ENCODE measurements at places on chromosomes 1 and 21.

GRCh38 chr1:98688110-98688739 lies 26.7 kb downstream of the SNX7 start:
- DNase-seq, result no peak

GRCh38 chr1:21930629-21931170 lies 6.4 kb downstream of the HSPG2 start:
- no peak for DNase-seq

GRCh38 chr1:21520899-21521716 lies 11.9 kb downstream of the ALPL start:
- DNase-seq, result no peak

GRCh38 chr1:214857716-214858115 lies 224.8 kb upstream of the KCNK2 start:
- DNase-seq, result no peak

Data from iPS DF 19.7 (cell line).